ENCODE measurements at places on chromosomes 12 and 14.
A peak's percentile ranks its signal among the peaks of the same experiment; 100 is the strongest.

- DNase-seq, result peak; percentile 35
Measured at GRCh38 chr12:75526655-75527511, 15.5 kb upstream of the KRR1 start.

DNA sequence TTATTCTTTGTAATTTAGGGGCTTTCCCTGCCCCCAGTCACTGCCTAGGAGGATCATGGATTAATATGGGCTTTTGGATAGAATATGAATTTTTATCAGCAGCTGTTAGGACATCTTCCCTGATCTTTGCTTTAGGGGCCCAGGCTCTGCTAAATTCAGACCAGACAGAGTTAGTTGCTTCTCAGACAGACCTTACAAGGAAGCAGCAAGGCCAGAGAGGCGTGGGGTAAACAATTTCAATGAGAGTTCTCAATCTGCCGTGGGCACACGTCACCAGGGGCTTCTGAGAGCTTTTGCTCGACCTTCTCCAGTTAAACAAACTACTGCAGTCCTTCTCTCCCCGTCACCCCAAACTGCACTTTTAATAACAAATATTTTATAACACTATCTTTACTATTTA lies 27.7 kb downstream of the FGF6 start:
- DNase-seq, result no peak

GRCh38 chr12:122081083-122081696 lies 2.6 kb downstream of the MLXIP start:
- DNase-seq, result no peak

DNA sequence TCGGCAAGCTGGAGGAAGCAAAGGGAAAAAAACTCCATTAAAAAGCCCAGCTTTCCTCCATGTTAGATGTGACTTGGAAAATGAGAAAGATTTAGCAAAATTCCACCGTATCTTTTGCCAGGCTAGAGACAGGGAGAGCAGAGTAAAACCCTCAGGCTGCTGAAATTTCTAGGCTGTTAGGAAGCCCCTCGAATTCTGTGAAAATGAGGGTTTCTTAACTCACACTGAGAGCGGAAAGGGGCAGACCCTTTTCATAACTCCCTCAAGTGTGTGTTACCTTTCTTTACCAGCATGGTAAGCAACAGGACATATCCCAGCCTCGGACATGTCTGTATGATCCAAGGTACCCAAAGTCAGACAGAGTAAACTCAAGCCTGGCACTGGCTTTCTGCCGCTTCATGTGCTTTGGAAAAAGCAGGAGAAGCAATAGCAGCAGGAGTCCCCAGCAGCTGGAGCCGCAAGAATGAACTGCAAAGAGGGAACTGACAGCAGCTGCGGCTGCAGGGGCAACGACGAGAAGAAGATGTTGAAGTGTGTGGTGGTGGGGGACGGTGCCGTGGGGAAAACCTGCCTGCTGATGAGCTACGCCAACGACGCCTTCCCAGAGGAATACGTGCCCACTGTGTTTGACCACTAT lies at the start of gene RHOJ:
Gene RHOJ (plus strand): TSS at position 37 of the 637 bp plus-strand sequence. CDS start 427 bp downstream, at position 464.
- DNase-seq, result peak; percentile 31

- no peak for DNase-seq
Measured at GRCh38 chr14:98208943-98209342, 1063.1 kb downstream of the BCL11B start.

DNA sequence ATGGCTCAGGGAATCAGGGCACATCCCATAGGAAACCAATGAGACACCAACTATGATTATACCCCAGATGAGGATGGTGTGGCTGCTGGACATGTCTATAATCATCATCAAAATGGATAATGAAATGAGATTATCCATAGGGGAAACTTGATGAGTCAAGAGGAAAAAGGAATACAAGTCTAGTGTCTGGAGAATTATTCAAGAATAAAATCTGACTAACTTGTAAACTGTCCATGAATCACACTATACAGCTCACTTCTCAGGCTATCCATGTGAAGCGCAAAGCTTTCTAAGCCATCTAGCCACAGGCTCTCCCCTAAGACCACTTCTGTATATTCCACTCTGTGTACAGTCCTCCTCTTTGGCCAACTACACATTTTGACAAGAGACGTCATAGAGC lies 52.5 kb downstream of the DUSP16 start:
- no peak for DNase-seq

GRCh38 chr14:60215127-60215444 lies 33.9 kb upstream of the PPM1A start:
- DNase-seq, result no peak

GRCh38 chr12:121611306-121611705 lies 15.0 kb upstream of the ORAI1 start:
- DNase-seq, result no peak

DNA sequence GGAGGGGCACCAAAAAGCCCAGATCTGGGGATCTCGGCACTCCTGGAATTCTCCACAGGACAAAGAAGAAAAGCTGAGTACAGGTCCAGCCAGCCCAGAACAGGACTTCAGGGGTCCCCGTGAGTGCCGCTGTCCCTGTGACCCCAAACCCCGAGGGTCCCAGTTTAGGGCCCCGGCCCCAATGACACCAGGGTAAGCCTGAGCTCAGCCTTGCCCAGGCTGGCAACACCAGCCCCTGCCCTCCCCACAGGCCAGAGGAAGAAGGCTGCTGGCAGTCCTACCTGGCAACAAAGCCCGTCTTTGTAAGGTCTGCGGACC lies 1.8 kb downstream of the CDK2AP1 start:
- no peak for DNase-seq

GRCh38 chr14:64550621-64551333 lies 1.0 kb downstream of the PPP1R36 start:
- DNase-seq, result no peak

DNA sequence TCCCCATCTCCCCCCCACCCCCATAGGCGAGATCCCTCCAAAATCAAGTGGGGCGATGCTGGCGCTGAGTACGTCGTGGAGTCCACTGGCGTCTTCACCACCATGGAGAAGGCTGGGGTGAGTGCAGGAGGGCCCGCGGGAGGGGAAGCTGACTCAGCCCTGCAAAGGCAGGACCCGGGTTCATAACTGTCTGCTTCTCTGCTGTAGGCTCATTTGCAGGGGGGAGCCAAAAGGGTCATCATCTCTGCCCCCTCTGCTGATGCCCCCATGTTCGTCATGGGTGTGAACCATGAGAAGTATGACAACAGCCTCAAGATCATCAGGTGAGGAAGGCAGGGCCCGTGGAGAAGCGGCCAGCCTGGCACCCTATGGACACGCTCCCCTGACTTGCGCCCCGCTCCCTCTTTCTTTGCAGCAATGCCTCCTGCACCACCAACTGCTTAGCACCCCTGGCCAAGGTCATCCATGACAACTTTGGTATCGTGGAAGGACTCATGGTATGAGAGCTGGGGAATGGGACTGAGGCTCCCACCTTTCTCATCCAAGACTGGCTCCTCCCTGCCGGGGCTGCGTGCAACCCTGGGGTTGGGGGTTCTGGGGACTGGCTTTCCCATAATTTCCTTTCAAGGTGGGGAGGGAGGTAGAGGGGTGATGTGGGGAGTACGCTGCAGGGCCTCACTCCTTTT lies 2.7 kb downstream of the GAPDH start:
- DNase-seq, result no peak
